ENCODE measurements at places on chromosomes 2 and 18. TPM values are rescaled to one million over a fixed set of nuclear protein-coding genes. Genes with fewer than 3 reads are reported as not detected.

Gene GALM
- 4.8 TPM for total RNA-seq

Gene STPG4
- total RNA-seq, result 0.17 TPM

Gene ST8SIA5
- under 0.01 TPM for total RNA-seq

Gene RALBP1
- 68.2 TPM for total RNA-seq

Gene TUBA4A
- total RNA-seq, result 11.3 TPM

Gene REL
- 24.5 TPM for total RNA-seq

Gene CTAGE1
- total RNA-seq, result not detected

Gene SLC11A1
- 0.09 TPM for total RNA-seq

Gene G6PC2
- not detected for total RNA-seq

Gene RAB17
- 11.9 TPM for total RNA-seq

Gene VWA3B
- total RNA-seq, result not detected

Gene LDAH
- total RNA-seq, result 15.5 TPM

Gene SRD5A2
- total RNA-seq, result not detected

Gene KYNU
- total RNA-seq, result not detected

Gene GIGYF2
- total RNA-seq, result 53.4 TPM

Gene DLX1
- total RNA-seq, result not detected

Gene GRP
- total RNA-seq, result not detected

Gene B4GALT6
- total RNA-seq, result 5.0 TPM

Gene TSPYL6
- total RNA-seq, result not detected

Gene GRB14
- total RNA-seq, result 0.34 TPM

Gene LYG2
- not detected for total RNA-seq

Gene MC2R
- total RNA-seq, result not detected

Gene ST6GAL2
- total RNA-seq, result under 0.01 TPM

Gene TUBA4B
- total RNA-seq, result not detected

Gene DCDC2C
- not detected for total RNA-seq

Gene KRTCAP3
- total RNA-seq, result not detected

Gene RNF152
- total RNA-seq, result 189 TPM

Gene ICOS
- total RNA-seq, result 0.09 TPM

Gene PLEKHH2
- total RNA-seq, result under 0.01 TPM

Gene AMER3
- not detected for total RNA-seq

Gene UGT1A3
- total RNA-seq, result not detected

Gene CYP1B1
- total RNA-seq, result 0.11 TPM

Gene ZFAND2B
- total RNA-seq, result 30.6 TPM

Gene PIK3C3
- 39.6 TPM for total RNA-seq

Gene PLGLB1
- total RNA-seq, result 1.7 TPM

Gene ANKRD62
- under 0.01 TPM for total RNA-seq

Gene SNED1
- total RNA-seq, result 17.9 TPM

Gene AQP12A
- not detected for total RNA-seq

Measured in dermis lymphatic vessel endothelial cell (primary cell).